Stimulated activated CD4-positive, alpha-beta T cell treated with anti-CD3 and anti-CD28 coated beads, Interleukin-2, amount 100 ng/mL, for 48 hours (primary cell): ENCODE measurements at places on chromosomes 1 and 21.

GRCh38 chr1:175548774-175549173, 194.6 kb downstream of the TNR start:
- no peak for DNase-seq

DNA sequence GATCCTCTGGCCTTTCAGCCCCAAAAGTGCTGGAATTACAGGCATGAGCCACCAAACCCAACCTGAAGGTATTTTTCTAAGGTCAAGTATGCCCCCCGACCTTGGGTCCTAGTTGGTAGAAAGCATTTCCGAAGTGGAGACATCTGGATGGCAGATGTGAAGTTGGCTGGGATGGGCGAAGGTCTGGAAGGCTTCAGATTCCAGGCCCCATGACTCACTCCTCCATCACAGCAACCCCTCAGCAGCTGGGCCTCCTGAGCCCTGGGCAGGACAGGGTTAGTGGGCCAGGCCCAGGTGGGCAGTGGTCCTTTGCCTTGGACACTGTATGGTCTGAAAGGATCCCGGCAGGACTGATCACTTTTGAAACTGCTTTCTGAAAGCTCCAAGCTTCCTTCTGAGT, 23.3 kb downstream of the NAV1 start:
- DNase-seq = no peak

DNA sequence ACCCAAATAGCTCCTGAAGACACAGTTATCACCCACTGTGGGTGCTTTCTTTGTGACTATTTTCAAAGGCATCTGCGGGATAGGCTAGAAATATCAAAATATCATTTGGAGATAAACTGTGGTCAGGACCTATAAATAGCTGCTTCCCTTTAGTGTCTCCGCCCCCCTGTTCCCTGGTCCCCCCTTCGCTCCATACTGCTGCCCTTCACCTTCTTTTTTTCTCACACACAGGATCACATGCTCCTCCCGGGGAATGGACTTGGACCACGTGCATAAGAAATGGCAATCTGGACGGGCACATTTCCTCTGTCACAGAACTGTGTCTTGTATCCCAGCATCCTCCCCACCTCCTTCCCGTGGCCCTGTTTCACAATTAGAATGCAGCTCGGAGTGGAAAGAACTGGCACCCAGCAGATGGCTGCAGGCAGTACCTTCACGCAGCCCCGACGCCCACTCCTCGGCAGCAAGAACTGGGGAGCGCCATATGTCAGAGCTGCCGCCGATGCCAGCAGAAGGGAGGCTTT, 68.8 kb upstream of the SSX2IP start:
- DNase-seq = no peak

DNA sequence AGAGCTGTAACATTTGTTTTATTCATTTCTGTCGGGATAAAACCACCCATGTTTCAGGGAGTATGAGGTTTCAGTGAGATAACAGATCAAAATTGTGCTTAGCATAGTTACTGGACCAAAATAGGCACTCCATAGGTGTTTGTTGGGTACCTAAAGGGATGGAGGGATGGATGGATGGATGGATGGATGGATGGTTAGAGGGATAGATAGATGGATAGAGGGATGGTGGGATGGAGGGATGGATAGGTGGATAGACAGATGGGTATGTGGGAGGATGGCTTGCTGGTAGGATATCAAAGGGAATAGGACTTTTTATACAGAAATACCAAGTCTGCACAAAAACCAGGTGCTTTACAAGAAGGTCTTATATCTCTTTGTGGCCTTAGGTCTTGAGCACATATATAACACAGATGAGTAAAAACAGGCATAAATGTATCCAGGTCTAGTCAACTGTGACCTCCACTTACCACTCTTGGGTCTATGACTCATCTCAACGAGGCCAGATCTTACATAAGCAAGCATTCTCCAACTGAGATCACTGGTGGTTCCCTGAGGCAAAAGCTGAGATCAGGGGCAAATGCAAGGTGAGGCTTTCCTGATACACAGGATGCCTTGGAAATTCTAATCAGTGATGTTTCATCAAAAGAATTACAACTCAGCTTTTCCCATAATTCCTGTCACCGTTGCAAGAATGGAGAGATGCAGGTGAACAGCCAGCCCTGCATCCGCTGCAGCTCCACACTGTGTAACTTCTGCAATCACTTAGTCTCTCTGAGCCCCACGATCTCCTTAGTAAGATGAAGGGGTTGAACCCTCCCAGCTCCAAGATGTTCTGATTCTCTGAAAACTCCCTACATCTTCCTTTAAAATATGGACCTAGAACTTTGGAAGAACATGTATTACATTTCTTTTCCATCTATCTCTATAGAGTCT, 32.0 kb downstream of the PTAFR start:
- peak; percentile 37 for DNase-seq

GRCh38 chr1:29706936-29707335, 470.6 kb downstream of the PTPRU start:
- no peak for DNase-seq

GRCh38 chr1:167077868-167078210, 12.3 kb downstream of the GPA33 start:
- no peak for DNase-seq

DNA sequence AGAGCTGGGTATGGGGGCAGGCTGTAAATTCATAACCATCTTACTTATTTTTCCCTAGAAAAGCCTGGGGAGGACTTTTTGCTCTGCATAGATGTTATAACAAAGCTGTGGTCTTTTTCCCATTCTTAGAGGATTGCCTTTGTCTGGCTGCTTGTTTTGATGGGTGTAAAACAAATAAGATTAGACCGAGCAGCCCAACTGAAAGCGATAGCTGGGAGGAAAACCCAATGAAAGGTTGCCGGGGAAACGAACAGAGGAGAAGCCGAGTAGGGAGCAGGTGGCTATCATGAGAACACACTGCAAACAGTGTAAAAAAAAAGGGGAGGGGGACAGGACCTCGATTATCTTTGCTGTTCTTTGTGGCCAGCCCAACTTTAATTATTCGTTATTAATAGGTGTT, 1.9 kb downstream of the ELAVL4 start:
- no peak for DNase-seq

- DNase-seq = no peak
Measured at GRCh38 chr1:110722807-110723206, 48.1 kb upstream of the KCNA3 start.
